ENCODE measurements at places on chromosomes 5 and 9.

GRCh38 chr5:119583684-119584083, 45.7 kb upstream of the FAM170A start:
- DNase-seq: no peak

DNA sequence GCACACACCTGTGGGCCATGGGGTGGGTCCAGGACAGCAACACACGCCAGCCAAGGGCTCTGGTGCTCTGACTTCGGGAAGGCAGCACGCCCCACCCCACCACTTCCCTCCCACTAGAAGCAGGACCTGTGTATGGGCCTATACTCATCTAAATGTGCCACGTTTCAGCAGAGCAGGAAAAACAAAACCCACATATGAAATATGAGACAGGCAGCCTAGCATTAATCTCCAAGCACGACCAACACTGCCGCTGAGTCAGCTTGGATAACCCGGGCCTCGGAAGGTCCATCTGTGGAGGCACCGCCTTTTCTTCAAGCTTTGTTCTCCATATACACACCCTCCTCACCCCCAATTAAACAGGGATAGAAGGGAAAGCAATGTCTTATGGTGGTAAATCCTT, 203.1 kb downstream of the ROR2 start:
- no peak for DNase-seq

DNA sequence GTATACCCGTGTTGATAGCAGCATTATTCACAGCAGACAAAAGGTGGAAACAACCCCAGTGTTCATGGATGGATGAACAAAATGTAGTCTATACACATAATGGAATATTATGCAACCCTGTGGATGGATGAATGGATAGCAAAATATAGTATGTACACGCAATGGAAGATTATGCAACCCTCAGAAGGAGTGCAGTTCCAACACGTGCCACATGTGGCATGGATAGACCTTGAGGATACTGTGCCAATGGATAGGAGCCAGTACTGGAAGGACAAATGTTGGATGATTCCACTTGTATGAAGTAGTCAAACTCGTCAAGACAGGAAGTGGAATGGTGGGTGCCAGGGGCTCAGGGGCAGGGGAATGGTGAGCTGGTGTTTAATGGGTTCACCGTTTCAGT, 44.9 kb downstream of the PLEKHG4B start:
- DNase-seq: no peak

DNA sequence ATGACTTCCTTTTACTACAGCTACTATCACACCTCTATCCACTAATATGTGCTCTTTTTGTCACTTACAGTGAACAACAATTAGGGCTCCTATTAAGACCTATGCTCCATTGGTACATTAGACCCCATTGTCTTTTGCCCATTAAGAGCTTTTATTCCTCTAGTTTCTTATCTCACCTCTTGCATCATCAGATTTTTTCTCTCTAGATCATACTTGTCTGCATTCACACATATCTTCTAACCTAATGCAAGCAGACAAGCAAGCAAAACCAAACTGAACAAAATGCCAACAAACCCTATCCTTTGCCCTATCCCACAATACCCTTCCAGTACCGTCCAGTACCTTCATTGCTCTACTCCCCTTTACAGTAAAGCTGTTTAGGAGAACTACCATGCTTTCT, 10.1 kb upstream of the RBM27 start:
- DNase-seq: no peak

GRCh38 chr9:34501889-34502425, 20.8 kb downstream of the ENHO start:
- DNase-seq: no peak

- DNase-seq: no peak
Observed at GRCh38 chr9:71764891-71765290, 3.4 kb downstream of the CEMIP2 start.

DNA sequence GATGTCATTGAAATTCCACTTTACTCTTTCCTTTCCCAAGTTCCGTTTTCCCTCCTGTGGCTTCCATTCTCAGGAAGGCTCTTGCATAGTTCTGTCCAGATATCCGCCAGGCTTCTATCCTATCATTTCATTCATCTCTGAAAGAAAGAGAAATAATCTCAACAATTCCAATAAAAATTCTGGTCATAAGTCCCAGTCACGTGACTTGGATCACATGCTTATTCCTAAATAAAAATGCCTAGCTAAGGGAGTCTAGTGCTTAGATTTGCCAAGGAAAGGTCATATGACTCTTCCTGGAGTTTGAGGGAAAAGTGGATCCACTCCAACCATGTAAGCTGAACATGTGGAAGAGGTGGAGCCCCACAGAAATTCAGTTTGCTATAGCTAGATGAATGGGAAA, 146.0 kb upstream of the PPP1R2B start:
- no peak for DNase-seq
